ENCODE measurements at places on chromosomes 12 and 14.

DNA sequence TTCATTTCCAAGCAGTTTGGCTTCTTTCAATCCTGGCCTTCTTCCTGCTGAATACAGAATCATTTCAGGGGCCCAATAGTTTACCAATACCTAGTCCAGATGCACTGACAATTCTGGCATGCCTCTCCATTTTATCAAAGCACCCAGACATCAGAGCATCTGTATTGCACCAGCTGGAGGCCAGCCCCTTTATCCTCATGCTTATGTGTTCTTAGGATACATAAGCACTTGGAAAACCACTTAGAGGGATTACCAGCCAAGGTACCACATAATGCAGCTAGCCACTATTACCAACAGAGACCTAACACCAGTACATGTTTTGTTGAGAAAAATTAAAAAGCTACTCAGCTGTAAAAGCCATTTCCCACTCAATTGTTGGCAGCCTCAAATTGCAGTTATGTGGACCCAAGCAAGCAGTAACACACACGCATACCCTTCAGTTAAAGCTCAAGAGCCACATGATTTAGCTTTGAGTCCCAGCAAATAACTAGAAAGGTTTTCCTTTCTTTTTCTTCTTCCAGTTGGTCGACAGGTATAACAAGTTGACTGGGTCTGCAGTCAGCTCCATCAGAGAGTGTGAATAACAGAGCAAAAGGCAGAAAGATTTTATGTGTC is 263.8 kb downstream of the DIO2 start:
- DNase-seq = no peak

- DNase-seq = no peak
These were observed 711.9 kb downstream of the C12orf50 start for GRCh38 chr12:87317302-87317701.

DNA sequence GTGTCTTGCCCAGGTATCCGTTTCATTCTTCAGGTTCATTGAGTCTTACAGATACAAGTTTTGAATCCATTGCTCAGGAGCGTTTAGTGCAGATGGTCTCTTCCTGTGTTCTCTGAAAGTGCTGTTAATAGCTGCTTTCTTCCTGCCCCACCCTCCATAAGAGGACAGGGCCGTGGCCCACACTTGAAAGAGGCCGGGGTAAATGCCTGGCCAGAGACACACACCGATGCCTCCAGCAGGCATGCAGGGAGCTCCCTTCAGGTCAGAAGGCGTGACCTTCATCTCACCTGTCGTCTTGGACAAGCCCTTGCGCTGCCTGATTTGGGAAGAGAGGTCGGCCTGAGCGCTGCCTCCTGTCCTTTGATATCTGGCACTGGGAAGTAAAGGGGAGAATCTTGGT is 11.6 kb downstream of the PRKAB1 start:
- DNase-seq = no peak

GRCh38 chr14:64235652-64236640 is 58.2 kb downstream of the ESR2 start:
- no peak for DNase-seq

GRCh38 chr12:50790081-50790480 is 26.2 kb downstream of the ATF1 start:
- DNase-seq = no peak

- DNase-seq = no peak
These were observed 195.5 kb upstream of the BTG1 start for GRCh38 chr12:92341065-92341668.
